CD4-positive, alpha-beta T cell treated with Interleukin-2 at 100 ng/mL for 4 hours (primary cell): ENCODE measurements at places on chromosomes 6 and 20.

- DNase-seq = no peak
These were observed 10.1 kb downstream of the IL17F start for GRCh38 chr6:52233975-52234823.

DNA sequence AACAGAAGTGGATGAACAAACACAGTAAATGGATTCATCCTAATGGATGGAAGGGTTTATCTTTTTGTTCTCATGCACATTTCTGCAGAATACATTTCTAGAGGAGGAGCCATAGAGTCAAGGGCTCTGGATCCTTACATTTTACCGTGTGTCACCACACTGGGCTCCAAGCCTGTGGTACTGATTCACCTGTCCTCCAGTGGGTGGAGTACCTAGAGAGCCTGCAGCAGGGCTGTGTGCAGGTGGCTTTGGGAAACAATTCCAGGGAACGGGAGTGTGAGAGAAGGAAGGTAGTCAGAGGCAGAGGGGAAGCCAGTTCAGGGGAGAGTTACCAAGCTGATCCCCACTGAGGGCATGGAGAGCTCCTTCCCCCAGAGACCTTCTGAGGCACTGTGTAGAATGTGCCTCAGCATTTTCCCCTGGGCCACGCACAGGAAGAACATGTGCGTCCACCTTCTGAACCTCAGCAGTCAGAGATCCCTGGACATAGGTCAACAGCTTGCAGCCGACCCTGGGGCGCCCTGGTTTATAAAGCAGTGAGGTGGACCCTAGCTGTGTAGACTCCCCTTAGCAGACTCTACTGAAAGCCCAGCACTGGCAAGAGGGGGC lies 85.3 kb upstream of the SLC22A23 start:
- DNase-seq = no peak

GRCh38 chr6:157083343-157083742 lies 240.0 kb downstream of the TMEM242 start:
- DNase-seq = no peak

DNA sequence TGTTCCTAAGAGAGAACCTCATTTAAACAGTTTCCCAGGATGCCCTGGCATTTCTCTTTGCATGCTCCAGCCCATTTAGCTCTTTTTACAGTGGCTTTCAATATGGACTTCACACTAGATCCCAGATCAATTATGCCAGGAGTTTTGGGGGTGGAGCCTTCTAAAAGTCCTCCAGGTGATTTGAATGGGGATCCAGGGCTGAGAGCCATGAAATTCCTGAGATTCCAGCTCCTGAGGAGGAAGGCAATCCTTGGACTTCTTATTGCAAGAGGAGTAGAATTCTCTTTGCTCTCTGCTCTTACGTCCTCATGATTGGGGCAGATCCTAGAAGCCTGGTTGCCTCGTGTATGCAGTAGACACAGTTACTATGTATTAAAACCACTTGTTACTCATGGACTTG lies 184.2 kb downstream of the DHX35 start:
- no peak for DNase-seq

- DNase-seq = no peak
These were observed 168.4 kb upstream of the UST start for GRCh38 chr6:148578489-148578814.

DNA sequence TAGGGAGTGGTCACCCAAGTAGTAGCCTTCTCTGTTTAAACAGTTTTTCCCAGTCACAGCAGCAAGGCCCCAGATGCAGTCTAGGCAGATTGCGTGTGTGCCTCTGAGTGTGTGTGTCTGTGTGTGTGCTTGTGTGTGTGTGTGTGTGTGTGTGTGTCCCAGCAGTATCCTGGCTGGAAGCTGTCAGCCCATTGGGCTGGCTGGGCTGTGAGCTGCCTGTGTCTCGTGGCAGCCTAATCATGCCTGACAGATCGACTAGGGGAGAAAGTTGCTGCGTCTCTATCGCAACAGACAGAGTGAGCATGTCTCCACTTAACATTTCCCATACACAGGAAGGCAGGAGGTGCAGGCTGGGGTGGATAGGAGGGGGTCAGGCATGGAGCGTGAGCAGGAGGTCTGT lies 42.9 kb upstream of the LRFN2 start:
- no peak for DNase-seq

DNA sequence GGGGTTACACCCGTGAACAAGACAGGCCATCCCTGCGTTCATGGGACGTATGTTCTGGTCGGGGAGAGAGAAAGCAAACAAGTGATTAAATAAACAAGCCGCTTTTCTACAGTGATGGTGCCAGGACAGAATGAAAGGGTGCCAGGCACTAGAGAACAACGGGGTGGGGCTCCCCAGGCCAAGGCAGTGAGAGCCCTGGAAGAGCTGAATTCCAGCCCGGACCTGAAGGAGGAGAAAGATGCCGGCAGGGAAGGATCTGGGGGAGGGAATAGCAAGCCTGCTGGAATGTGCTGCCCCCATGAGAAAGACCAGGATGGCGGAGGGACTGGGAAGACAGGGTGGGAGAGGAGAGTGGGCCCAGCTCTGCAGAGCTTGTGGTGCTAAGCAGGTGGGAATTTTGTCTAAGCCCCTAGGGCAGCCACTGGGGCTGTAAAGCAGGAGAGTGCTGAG lies 7.5 kb downstream of the SNAI1 start:
- no peak for DNase-seq

DNA sequence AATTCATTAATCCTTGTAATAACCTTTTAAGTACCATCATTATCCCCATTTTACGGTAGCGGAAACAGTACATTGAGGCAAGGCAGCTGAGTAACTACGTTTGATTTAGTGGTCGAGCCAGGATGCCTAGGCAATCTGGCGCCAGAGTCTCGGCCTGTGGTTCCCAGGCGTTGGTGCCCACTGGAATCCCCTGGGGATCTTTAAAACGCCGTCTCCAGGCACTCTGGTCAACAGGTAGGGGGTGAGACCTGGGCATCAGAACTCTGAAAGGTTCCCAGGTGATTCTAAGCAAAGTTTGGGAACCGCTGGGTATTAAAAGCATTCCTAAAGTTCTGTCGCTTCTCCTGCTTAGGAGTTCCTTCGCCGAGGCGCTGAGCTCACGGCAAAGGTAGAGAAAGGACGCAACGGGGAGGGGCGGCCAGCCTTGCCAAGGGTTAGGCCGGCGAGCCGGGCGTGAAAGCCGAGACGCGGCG lies 939 bp downstream of the DTNBP1 start:
- DNase-seq = no peak

DNA sequence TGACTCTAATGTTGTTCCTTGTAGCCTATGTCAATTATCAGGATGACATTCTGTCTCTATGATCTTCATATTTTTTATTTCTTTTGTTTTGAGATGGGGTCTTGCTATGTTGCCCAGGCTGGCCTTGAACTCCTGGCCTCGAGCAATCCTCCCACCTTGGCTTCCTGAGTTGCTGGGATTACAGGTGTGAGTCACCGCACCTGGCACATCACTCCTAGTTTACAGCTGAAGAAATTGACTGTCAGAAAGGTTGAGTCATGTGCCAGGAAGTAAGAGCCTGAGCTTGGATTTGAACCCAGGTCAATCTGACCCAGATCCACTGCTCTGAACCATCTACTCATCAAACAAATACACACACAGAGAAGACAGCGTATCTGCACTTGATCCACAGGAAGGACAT lies 14.4 kb downstream of the PPP1R3G start:
- no peak for DNase-seq

- DNase-seq = no peak
These were observed 9.2 kb upstream of the SCGN start for GRCh38 chr6:25642667-25643328.
